ENCODE measurements at places on chromosomes 7 and 10.

- DNase-seq = no peak
Observed at GRCh38 chr10:60950300-60950699, 6.3 kb upstream of the RHOBTB1 start.

DNA sequence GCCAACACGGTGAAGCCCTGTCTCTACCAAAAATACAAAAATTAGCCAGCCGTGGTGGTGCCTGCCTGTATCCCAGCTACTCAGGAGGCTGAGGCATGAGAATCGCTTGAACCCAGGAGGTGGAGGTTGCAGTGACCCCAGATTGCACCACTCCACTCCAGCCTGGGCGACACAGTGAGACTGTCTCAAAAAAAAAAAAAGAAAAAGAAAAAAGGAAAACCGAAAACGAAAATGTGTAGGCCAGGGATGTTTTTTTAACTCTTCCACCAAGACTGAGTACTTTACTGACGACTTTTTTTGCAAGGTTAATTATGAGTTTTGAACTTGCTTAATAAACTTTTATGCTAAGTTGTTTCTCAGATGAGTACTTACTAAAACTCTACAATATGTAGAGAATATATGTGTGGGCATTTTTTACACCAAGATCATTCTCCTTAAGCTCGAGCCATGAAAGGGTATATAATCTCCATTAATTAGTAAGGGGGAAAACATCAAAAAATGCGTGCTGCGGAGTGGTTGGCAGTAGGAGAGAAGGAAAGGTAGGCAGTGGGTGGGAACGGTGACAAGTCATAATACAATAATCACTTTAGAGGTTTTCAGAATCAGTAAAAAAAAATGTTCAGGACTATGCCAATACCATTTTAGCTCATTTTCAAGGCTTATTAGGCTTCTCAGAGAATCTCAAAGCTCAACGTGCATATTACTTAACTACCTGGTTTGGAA is 8.6 kb upstream of the ADRB1 start:
- DNase-seq = no peak

GRCh38 chr7:80288175-80289122 is 153.8 kb downstream of the GNAI1 start:
- no peak for DNase-seq

DNA sequence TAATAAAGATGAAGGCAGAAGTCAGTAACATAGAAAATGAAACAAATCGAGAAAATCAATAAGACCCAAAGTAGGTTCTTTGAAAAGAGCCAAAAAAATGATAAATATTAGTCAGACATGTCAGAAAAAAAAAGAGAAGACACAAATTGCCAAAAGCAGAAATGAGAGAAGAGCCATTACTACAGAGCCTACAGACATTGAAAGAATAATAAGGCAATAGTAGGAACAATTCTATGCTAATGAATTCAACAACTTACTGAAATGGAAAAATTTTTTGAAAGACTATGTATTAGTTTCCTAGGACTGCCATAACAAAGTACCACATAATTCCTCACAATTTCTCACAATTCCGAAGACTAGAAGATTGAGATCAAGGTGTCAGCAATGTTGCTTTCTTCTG is 35.5 kb downstream of the OGDHL start:
- no peak for DNase-seq

DNA sequence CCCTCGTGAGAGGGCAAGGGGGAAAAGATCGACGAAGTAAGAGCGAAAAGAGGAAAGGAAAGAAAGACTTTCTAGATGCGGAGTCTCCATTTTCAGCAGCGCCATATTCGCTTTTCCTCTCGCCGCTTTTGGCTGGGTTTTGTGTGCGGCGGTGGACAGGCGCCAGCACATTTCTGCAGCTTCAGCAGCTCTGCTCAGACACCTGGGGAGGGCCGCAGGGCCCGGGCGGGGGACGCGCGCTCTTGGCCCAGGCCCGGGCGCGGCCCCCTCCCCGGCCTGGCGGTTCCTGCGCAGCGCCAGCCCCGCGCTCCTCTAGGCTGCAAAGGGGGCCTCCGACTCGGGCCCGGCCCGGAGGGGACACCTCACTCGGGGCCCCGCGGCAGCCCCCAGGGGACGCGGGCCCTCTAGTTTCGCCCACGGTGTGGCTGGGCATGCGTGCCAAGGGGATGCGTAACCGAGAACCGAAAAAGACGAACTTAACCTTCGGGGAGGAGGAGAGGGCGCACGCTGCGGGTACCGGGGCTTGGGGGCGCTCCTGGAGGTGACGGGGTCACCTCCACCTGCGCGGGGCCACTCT is 34.5 kb upstream of the EBLN1 start:
- no peak for DNase-seq

DNA sequence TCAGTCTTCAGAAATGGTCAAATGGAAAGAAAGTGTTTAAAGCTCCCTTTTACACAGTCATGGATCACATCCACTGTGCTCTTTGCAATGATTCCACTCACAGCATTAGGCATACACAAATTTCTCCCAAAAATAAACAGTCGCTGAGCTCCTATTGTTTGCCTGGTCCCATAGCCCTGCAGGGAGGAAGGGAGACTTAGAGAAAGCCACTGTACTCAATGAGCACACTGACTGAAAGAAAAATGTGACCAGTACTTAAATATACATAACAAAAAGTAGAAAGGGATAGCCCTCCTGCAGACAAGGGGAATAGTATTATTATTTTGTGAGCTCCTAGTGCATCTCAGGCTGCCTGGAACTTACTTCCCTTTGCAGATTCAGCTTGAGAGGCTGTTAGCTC is 853.2 kb downstream of the GRID1 start:
- no peak for DNase-seq

DNA sequence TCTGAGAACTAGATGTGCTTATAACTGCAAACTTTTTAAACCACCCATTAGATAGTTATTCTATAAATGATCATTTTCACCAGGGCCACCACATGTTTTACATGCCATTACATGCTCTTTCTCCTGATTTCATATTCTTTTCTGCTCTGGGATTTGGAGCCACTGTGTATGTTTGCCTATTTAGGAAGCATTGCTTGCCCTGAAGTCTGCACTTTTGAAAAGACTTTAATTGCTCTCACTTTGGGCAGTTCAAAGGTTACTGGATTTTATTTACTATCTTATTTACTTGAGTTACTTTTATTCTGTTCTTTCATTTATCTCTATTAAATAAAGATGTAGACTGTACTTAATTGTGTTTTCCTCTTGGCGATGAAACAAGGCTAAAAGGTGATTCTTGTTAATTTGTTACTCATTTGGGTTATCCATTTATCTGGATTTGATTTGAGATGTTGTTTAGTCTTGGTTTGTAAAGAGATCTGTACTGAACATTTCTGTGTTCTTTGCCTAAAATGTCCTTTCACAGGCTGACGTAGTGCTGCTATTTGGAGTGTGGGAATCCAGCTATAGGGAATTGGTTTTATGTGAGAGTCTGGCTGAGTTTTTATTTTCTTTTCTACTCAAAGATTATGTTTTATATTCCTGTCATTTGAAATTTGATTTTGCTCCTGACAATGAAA is 88.8 kb downstream of the SUGCT start:
- no peak for DNase-seq

DNA sequence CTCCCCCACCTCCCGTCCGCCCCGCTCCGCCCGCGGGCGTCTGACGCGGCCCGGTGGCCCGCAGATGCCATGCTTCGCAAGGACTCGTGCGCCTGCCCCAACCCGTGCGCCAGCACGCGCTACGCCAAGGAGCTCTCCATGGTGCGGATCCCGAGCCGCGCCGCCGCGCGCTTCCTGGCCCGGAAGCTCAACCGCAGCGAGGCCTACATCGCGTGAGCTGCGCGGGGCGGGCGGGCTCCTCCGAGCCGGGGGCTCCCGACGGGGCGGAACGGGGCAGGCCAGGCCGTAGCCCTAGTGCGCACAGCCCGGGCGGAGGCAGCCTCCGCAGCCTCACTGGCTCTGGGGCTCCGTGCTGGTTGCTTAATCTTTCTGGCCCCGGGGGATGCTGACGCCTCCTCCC is 2.8 kb downstream of the ASIC3 start:
- no peak for DNase-seq

DNA sequence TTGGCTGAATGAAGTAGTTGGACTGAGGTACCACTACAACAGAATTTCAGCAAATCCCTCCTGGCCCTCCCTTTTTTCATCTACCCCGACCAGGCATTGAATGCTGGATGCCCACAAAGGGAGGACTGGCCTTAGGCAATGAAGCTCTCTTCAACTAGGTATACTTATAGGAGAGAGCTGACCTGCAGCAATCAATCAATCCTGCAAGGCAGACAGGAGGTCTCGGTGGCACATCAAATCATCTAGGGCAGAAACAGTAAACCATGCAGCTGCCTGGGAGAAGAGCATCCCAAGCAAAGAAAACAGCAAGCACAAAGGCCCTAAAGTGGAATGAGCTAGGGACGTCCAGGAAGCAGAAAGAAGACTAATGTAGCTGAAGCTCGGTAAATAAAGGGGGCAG is 2.4 kb upstream of the ABRAXAS2 start:
- no peak for DNase-seq

DNA sequence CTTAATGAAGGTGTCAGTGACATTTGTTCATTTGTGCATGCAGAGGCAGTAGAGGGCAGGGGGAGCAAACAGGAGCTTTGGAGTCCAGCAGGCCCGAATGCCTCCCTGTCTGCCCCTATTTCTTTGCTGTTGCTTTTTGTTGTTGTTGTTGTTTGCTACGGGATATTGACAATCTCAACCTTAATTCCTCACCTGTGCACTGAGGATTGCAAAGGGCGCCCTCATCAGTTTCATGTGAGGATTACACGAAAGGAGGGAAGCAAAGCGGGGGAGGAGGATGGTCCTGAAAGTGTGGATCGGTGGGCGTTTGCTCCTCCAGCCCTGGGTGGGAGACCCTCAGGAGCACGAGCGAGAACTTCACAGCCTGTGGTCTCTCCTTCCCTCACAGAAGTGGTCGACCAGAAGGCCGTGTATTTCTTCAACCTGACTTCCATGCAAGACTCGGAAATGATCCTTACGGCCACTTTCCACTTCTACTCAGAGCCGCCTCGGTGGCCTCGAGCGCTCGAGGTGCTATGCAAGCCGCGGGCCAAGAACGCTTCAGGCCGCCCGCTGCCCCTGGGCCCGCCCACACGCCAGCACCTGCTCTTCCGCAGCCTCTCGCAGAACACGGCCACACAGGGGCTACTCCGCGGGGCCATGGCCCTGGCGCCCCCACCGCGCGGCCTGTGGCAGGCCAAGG is 9.6 kb downstream of the GDF10 start:
- DNase-seq = peak; percentile 21

DNA sequence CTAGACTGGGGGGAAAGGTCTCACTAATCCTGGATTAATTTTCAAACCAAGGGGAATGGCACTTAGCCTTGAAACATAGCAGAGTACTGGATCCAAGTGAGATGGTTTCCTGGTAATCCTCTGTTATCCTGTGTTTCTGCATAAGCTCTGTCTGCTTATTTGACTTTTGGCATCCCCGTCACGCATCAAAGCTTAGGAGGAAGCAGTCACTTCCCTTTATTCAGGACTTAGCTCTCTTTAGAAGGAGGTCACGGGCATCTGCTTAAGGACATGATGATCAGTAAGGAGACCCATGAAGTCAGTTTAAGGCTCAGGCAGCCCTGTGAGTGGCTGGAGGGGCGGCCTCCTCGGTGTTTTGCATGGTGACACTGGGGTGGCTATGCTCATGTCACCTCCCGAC is 30.0 kb downstream of the TSPAN15 start:
- no peak for DNase-seq

- no peak for DNase-seq
Observed at GRCh38 chr10:95408148-95408960, 117.6 kb upstream of the PDLIM1 start.

- DNase-seq = no peak
Observed at GRCh38 chr7:117412946-117413559, 14.2 kb downstream of the ASZ1 start.

DNA sequence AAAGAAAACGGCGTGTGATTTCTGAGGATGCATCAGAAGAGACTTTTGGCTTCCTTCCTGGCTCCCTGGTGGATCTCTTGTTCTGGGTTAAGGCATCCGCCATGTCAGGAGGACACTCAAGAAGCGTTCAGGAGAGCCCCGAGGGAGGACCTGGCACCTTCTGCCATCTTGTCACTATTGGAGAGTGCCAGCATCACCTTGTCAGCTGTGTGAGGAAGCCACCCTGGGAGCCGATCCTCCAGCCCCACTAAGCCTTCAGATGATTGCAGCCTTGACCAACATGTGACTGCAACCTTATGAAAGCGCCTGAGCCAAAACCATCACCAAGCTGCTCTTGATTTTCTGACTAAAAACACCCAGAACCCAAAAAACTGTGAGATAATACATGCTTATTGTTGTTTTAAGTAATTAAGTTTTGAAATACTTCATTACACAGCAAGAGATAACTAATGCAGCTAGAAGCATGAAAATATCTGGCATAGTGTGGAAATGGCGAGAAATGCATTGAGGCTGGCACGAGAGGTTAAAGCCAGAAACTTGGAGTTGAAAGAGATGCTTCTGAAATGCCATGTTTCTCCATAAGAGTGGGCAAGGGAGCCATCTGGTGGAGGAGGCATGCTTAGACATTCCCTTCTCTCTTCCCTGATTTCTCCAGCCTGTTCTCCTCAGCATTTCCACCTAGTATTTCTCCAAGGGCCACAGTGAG is 5.4 kb upstream of the ZFYVE27 start:
- peak; percentile 27 for DNase-seq

DNA sequence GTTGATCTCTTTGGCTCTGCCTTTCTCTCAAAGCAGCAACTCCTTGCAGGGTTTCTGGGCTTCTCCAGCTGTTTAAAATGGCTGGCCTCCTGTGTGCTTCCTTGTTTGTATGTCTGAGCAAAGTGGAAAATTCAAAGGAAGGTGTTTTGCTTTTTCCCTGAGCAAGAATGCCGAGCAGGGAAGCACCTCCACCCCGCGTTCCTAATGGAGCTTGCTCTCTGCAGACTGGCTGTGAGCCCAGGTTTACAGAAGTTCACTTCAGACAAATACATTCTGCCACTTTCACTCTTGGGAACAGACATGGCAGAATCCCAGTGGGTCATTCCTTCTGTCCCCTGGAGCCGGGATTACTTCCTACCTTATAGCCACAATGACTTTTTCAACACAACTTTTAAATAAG is 181.8 kb upstream of the AGK start:
- DNase-seq = peak; percentile 35

DNA sequence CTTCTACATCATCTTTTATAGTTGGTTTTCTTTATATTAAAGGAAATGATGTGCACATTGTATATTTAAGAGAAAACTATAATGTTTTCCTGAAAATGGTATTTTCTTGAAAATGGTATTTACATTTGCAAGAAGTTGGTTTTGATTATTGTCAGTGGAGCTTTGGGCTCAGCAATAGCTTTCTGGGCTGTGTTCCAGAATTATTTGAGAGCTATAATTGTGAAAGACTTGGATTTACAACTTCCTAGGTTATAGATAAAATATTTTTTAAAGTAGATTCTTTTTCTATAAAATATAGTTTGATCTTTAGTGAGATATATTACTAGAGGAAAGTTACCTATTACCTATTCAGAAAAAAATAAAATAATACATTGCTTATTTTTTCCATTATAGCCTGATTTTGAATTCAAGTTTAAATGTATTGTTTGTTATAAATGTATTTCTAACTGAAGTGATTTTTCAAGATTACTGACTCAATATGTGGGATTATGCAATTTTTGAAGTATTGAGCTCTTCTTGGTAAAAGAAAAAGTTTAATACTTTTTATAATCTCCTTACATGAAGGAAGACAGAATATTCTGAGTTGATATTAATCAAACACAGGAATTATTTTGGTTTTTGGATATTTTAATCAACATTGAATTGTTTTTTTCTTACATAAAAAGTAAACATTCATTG is 20.2 kb downstream of the GNAI1 start:
- no peak for DNase-seq

- DNase-seq = no peak
Observed at GRCh38 chr7:2710901-2711551, 23.0 kb downstream of the AMZ1 start.
